ENCODE measurements at places on chromosomes 3 and 15.

DNA sequence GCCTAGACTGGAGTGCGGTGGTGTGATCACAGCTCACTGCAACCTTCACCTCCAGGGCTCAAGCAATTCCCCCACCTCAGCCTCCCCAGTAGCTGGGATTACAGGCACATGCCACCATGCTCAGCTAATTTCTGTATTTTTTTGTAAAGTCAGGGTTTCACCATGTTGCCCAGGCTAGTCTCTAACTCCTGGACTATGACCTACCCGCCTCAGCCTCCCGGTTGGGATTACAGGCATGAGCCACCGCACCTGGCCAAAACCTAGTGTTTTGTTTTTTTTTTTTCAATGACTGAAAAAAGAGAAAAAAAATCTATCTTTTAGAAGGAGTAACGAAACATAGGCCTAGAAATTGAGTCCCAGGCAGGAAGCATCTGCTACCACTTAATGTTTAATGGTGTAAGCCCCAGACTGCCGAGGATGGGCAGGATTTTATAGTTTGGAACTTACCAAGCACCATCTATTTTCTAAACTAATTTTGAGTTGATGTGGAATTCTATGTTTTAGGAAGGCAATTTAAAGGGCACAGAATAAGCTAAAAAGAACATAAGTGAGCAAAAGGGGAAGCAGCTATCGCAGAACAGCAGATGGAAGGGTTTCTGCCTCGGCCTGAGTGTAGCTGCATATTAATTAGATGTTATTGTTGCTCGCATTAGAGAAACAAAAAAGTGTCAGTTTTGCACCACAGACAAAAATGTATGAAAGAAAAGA lies 24.2 kb upstream of the CA12 start:
- DNase-seq = peak; percentile 68

GRCh38 chr3:88117683-88118082 lies 32.1 kb upstream of the C3orf38 start:
- peak; percentile 50 for DNase-seq

GRCh38 chr15:52294881-52295420 lies 653 bp downstream of the MYO5C start:
- DNase-seq = peak; percentile 37

DNA sequence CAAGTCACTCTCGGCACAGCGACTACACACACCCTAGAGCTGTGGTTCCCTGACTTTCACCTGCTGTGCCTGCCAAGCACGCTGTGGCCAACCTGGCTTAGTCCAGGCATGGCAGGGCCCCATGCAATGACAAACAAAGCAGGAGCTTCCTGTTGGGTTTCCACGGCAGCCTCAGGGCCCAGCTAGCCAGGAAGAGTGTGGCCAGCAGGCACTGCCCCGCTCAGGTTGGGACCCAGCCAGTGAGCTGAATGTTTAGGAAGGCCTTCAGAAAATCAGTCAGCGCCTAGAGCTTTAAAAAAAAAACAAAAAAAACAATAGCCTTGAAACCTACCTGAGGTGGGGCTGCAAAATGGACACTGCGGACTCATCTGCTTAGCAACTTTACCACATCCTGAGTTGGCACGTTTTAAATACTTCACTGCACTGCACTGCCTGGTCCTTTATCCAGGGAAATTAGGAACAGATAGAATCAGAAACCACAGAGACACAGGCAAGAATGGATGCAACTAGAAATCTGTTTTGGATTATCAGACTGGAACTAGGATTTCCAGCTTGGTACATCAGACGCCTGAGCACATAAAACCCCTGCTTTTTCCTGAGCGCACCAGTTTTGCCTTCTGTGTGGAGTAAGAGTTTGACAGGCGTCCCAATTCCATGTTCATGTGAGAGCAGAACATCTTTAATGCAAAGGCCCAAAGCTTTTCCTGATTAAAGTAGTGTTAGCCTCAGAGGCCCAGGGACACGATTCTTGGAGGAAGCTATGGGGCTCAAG lies 36.2 kb upstream of the LDHAL6B start:
- peak; percentile 6 for DNase-seq

DNA sequence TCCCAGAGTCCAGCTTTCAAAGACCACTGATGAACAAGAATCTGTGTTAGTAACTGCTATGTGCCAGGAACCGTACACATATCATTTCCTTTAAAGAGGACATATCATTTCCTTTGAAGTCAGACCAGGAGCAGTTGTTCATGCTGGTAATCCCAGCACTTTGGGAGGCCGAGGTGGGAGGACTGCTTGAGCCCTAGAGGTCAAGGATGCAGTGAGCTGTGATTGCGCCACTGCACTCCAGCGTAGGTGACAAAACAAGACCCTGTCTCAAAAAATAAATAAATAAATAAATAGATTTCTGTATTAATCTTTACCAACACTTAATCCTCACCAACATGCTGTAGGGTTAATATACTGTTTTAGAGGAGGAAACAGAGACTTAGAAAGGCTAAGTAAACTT lies 23.9 kb upstream of the CDV3 start:
- DNase-seq = no peak

- no peak for DNase-seq
These were observed 521.7 kb upstream of the MCTP2 start for GRCh38 chr15:93709708-93710107.

DNA sequence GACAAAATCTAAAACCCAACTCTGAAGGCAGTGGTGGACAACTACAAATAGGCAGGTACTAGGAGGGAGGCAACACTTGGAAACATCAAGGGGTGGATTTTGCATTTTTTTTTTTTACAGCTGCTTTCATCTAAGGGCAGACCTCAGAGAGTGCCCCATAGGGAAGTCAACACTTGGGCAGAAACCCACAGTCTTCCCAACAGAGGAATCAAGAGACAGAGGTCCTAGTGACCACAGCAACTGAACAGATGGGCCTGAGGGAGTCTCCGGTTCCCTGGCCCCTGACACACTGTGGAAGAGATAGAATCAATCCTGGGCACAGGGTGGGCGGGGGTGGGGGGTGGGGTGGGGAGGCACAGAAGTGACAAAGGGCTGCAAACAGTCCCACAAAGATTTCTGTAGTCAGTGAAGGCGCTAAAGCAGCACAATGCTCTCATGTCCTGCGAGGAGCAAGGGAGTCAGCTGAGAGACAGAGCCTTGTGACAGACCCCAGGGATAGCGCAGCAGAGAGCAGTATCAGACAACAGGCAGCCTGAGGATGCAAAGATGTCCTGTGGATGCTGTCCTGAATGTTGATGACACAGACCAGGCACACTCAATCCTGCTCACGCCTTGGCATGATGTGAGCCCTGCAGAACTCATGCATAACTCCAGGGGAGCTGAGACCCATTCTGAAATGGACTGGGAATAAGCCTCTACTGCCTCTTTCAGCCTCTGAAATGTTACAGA lies 6.9 kb upstream of the RFTN1 start:
- DNase-seq = peak; percentile 39

DNA sequence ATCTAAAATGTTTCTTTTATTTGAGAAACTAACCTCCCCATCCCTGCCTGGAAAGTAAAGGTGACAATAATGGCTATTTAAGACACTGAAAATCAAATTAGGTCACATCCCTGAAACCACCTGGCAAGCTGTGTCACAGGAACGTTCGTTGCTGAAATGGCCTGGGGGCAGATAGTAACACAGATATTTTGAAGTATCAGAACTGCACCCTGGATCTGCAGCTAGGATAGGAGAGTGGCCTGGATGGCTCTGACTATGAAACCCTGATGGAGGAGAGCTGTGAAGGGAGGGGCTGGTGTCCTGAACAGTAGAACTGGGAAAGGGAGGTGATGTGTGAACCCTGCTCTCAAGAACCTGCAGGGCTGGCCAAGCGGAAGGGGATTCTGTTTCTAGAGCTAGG lies 648.3 kb upstream of the CFAP20DC start:
- DNase-seq = no peak

GRCh38 chr3:127367593-127367992 lies 79.7 kb upstream of the PRR20G start:
- DNase-seq = no peak

DNA sequence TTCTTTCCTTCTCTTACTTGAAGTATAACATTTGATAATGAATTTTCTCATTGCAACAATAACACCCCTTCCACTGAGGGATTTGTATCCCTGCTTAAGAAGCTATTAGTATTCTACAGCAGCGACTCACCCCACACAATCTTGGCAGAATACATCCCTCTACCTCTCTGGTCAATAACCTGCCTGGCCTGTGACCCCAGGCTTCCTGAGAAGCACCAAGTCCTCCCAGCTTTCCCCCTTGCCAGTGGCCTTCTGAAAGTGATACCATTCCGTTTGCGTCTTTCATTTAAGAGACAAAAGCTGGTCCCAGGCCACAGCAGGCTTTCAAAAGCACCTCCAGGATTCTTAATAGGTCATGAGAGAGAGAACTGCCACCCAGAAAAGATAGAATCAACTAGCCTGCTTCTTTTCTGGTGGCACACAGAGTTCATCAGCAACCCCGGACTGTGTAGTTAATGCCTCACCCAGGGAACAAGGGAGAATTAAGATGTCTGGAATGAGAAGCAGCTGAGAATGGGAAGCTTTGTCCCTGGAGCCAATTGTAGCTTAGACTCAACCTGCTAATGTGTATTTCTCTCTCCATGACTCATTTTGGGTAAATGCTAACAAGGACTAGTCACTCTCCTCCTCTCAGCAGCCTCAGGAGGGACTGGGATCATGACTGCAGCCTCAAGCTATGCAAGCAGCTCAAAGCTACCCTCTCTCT lies 101.0 kb upstream of the CPNE4 start:
- no peak for DNase-seq

GRCh38 chr15:59746777-59747176 lies 57.7 kb upstream of the BNIP2 start:
- DNase-seq = no peak

Measured in hematopoietic multipotent progenitor cell treated with erythropoietin and hydrocortisone succinate and interleukin-3 and kit ligand, for 4 days (in vitro differentiated cells).